ENCODE measurements at places on chromosomes 5 and 9.
A peak's percentile ranks its signal among the peaks of the same experiment; 100 is the strongest.

DNA sequence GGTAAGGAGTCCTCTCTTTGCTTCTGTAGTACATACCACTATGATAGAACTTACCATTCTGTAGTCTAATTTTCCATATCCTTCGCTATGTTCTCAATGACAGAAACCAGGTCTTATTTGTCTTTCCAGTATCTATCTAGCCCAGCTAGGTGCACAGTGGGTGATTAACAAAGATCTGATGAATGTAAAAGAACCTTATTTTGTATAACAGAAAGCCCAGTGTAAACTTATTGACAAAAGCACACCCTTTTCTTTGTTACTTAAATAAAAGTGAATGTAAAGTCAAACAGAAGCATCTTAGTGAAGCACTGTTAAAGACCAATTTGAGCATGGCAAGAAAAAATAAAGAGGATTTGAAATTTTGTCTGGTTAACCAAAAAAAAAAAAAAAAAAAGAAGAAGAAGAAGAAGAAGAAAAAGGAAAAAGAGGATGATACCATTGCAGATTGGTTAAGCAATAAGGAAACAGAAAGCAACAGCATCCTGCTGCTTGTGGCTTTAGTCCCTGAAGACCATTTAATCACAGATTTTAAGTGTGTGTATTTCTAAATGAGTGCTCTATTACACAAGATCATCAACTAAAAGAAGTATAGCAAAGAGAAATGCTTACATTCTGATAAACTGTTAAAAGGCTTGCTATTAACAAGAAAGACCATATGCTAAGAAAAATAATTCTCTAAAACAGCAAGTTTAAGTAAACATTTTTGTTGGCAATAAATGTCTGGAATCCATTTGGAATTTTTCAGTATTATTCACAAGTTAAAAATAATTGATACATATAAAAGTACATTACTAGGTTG lies 21.2 kb downstream of the MEGF9 start:
- DNase-seq: no peak

GRCh38 chr9:22389271-22389670 lies 57.4 kb upstream of the DMRTA1 start:
- no peak for DNase-seq

DNA sequence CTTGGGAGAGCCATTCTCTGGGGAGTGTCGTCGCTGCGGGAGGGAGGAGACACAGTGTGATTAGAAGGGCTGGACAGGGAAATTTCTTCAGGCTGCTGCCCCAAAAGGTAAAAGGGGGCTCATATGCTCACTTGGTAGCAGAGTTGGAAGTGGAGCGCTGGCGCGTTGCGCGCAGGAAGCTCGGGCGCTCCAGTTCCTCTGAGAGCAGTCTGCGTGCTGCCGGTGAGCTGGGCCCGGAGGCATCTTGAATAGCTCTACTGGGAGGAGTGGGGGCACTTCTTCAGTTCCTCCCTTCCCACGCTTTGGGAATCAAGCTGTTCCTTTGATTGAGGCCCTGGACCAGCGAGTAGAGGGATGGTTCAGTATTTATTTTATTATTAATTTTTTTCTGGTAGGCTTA lies 2.7 kb downstream of the RXFP3 start:
- no peak for DNase-seq

GRCh38 chr5:84184857-84185256 lies 199.8 kb downstream of the EDIL3 start:
- no peak for DNase-seq

DNA sequence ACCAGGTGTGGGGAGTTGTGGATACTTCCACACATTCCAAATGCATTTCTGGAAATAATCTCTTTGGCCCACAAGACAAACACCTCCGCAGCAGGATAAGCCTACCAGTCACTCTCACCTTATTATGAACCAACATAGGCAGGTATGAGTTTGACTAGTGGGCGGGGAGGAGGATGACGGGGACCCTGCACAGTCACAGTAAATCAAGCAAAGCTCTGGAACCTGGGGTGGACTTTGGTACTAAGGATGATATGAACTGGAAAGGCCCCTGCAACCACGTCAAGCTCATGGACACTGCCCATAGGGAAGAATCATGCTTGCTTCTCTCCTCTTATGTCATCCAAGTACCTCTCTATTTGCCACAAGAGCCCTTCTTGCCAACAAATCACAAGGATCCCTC lies 259.4 kb downstream of the HSPA4 start:
- DNase-seq: no peak

- no peak for DNase-seq
These were observed 228.9 kb downstream of the FANCC start for GRCh38 chr9:95088421-95089161.

GRCh38 chr5:126234563-126235195 lies 188.5 kb upstream of the GRAMD2B start:
- no peak for DNase-seq

DNA sequence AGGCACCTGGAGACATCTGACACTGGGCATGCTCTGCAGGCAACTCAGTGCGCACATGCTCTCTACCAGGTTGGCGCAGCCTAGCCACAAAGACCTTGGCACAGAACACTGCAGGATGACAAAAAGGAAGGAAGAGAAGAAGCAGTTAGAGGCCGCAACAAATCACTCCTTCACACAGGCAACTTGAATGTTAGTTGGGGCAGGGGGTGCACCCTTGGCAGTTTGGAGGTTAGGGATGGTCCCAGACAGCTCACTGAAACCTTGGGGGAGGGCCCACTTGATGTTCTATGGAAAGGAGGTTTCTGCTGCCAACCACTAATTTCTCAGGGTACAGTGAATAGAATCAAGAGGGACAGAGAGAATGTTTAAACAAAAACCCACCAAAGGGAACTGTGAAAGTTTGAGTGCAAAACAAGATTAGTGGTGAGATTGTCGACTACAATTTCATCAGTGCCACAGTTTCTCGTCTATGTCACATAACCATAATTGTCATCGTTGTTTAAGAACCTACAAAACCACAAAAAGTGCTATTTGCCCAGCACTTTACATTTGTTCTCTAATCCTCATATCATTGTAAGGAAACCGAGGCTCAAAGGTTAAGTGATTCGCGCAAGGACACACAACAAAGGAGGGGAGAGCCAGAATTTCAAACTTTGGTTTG lies 48.7 kb downstream of the FBXW11 start:
- DNase-seq: no peak

DNA sequence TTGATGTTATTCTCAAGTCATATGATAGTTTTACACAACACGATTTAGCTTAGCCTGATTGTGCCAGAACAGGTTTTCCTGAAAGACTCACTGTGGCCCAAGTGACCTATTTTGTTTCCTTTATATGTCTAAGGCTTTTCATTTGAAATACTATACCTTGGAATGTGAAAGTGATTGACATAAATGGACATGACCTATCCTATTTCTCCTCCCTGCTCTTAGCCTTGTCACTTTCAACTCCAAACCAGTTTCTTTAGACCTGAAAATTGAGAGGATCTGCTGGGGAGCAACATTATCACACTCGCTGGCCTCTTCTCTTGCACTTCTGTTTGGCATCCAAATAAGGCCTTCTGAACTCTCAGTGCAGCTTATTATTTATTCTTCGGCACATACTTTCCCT lies 496.8 kb downstream of the MAT2B start:
- DNase-seq: no peak

GRCh38 chr9:34490360-34490759 lies 31.8 kb downstream of the DNAI1 start:
- no peak for DNase-seq

- no peak for DNase-seq
These were observed 576.5 kb upstream of the EDIL3 start for GRCh38 chr5:84961193-84961592.

DNA sequence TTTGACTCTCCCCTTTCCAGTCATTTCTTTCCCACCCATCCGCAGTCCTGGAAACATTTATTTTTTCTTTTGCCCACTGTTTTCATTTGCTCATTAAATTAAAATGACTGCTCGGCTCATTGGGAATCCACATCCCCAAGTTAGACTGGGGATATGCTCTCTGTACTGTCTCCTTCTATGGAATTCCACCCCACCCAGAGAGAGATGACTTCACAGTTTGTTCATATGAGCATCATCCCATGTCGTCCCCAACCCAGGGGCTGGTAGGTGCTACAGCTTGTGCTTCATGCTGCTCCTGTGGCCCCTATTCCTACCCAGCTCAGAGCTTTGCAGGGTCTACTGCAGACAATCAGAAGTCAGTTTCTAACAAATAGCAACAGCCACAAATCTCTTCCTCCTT lies 16.5 kb upstream of the RARS1 start:
- no peak for DNase-seq

DNA sequence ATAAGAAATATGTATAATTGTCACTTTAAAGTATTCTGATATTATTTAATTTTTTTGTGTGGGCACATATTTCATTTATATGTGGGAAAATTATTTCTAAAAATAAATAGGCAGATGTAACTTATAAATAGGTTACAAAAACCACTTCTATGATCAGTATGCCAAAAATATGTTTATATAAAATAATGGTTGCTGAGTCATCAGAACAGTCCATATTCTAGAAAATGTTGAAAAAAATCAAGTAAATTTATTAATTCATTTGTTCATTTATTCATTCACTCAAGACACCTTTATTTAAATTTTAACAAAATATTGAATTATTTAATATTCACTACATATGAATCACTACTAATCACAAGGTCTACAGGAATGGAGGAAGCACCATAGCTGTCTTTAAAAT lies 1387.3 kb upstream of the C9orf72 start:
- no peak for DNase-seq

- no peak for DNase-seq
These were observed 4.2 kb downstream of the AK1 start for GRCh38 chr9:127873223-127873691.

GRCh38 chr5:126594748-126595485 lies at the start of gene ALDH7A1:
ALDH7A1 (minus strand) TSS chr5:126595219; CDS start chr5:126595198, 21 bp downstream.
- DNase-seq: peak; percentile 28

DNA sequence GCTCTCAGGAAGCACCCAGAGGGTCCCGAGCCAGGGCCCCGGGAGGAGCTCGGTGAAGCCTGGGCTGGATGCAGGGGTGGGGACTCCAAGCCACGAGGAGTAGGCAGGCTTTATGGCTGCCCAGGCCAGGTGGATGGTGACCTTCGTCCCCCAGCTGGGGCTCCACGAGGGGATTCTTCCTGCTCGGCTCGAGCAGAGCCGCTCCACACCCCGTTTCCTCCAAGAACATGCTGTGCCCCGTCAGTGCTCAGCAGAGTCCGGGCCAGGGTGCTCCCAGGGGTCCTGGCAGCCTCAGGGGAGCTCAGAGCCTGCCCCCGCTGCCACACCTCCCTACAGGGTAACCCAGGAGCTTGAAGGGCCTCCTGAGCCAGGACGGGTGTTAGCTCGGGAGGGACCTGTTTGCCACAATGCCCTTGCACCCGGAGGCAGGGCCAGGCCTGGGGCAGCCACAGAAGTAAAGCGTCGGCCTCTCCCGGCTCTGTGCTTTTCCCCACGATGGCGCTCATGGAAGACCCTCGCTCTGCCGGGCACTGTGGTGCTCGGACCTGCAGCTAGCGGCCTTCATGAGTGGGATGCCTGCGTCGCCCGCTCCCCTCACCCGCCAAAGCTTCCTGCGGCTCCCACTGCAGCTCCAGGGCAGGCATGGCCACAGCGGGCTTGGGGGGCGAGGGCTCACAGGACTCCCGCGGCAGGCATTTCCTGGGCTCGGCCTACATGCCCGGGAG lies 86.8 kb downstream of the KCNT1 start:
- DNase-seq: no peak

GRCh38 chr5:96879665-96880064 lies 3.4 kb downstream of the ERAP2 start:
- no peak for DNase-seq
